Lung (tissue), 17 donors: ENCODE measurements at places on chromosomes 2 and 18. TPM values are rescaled to one million over a fixed set of nuclear protein-coding genes. Genes with fewer than 3 reads are reported as not detected.

DNA sequence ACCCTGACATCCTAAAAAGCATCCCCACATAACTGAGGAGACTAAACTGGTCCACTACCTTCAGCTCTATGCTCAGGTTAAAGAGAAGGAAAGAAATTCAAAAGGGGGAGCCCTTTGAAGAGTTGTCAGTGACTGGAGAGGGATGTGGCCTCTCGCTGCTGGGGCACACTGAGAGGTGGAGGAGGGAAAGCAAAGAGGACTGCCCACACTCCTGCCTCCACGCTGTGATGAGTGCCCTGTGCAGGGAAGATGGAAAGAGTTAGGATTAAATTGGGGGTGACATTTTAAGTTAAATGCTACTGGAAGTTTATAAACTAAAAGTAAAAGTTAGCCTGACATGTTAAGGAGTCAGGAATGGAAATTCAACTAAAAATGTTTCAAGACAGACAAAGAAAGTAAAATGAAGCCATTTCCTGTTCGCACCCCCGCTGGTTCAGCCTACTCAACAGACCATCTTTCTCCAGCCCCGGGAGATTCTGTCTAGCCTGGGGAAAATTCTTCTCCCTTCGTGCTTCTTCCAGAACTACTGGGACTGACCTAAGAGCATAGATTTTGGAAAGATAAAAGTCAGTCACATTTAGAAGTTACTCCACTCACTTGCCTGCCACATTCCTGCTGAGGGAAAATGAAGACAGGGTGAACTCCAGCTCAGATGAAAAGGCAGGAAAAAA is 17.8 kb upstream of the INO80C start:
- DNase-seq, result no peak

DNA sequence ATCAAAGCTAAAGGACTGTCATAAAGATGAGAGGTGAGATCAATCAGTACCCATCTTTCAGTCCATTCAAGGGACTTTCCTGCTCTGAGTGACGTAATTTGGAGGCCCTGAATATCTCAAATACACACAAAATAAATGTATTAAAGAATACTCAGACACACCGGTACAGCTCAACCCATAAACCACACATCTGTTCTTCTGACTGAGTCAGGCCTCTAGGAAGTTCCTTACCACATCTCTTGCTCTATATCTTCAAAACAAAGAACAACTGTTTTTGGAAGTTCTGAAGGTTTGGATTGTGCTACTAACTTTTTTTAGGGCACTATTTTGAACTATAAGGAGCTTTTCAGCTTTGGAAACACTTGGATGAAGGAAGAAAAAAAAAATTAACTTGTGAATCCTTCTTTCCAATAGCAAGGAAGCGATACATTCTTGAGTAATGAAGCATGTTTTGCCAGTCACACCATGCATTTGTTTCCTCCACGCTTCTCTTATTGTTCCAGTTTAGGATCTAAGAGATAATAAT is 866.5 kb upstream of the VRK2 start:
- DNase-seq, result no peak

GRCh38 chr2:240439698-240440151 is 4.3 kb downstream of the GPC1 start:
- DNase-seq, result no peak

DNA sequence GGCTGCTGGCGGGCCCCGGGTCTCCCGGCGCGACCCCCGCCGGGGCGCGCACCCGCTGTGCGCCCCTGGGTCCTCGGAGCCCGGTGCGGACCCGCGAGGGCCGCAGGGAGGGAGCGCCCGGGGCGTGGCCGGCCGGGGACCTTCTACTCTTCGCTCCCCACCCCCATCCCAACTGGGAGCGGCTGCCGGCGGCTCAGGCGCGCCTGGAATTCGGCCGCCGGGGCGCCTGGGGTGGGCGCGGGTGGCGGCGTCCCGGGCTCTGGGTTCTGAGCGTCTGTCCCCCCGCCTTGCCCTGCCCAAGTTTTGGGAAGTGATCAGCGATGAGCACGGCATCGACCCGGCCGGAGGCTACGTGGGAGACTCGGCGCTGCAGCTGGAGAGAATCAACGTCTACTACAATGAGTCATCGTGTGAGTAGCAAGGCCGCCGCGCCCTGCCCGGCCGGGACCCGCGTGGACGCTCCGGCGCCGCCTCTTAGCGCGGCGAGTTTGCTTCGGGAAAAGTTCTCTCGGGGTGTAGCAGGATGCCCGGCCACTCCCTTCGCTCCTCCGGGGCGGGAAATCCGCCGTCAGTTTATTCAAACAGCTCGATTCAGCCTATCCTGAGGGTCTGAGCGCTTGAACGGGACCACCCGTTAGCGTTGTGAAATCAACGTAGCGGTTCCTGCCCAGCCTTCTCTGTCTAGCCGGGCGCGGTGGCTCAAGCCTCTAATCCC is 502 bp downstream of the TUBB6 start:
- DNase-seq, result peak; percentile 92

GRCh38 chr2:157789933-157790511 is 86.1 kb downstream of the ACVR1 start:
- peak; percentile 20 for DNase-seq

DNA sequence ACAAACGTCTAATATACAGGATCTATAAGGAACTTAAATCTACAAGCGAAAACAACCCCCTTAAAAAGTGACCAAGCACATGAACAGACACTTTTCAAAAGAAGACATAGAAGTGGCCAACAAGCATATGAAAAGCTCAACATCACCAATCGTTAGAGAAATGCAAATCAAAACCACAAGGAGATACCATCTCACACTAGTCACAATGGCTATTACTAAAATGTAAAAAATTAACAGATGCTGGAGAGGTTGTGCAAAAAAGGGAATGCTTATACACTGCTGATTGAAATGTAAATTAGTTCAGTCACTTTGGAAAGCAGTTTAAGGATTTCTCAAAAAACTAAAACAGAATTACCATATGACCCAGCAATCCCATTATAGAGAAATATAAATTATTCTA is 1148.5 kb upstream of the FAM98A start:
- no peak for DNase-seq

GRCh38 chr18:26425148-26425531 is 123.2 kb downstream of the KCTD1 start:
- DNase-seq, result no peak

DNA sequence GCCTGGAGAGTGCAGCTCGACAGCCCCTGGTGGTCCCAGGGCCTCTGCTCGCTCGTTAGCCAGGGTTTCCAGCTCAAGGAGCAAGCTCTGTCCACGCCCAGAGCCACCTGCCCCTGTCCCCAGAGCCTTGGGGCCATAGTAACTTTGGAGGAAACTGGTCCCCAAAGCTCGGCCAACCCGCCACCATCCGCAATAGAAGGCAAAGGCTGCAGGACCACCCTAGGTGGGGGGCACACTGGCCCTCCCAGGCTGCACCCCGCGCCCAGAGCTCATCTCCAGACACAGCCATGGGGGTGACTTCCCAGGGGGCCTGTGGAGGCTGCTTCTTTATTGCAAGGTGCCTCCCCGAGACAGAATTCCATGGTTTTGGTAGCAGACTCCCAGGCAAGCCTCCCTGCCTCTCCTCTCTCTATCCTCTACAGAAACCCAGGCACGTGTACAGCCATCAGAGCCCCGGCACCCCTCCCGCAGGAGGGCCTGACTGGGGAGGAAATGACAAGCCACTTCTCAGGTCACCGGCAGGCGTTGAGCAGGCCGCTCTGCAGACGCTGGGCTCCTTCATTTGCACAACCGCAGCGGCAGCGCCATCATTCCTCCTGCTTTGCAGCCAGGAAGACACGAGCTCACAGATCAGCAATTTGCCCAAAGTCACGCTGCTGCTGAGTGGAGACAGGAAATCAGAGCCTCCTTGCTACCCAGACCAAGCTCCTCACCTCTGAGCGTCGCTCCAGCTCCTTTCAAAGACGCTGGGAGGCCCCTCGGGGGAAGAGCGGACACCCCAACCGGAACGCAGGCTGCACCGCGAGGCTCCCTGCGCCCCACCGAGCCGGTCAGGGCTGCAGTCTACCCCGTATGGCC is 80.2 kb downstream of the NDUFA10 start:
- peak; percentile 54 for DNase-seq

GRCh38 chr2:222212571-222212970 is 86.2 kb downstream of the PAX3 start:
- no peak for DNase-seq

- no peak for DNase-seq
These were observed 43.6 kb downstream of the MDH1 start for GRCh38 chr2:63632382-63632781.

DNA sequence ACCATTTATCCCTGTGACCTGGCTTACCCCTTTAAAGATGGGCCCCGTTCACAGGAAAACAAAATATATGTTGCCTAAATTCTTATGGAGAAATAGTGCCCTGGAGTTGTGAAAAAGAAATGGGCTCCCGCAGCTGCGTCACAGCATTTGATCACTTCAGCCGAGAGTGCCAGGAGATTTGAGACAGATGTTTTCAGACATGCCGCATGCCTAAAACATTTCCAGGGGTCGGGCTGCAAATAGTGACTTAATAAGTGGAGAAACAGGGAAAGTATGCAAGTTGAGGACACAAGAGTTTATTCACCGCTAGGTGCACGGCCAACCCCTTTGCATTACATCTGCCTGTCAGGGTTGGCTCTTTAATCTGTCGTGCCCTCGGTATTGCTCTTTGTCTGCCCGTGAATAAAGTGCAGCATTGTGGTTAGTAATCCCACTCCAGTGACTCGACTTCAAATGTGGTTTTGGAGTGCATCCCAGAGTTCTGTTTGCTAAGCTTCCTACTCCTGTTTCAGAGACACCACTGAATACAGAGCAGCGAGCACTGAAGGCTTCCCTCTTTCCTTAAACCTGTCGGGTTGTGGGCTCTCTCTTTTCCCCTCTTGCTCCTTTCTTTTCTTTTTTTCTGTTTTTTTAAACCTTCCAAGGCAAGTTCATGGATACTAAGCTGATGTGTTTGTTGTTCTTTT is 187.5 kb downstream of the LTBP1 start:
- DNase-seq, result peak; percentile 99

GRCh38 chr2:7795778-7796563 is 878.8 kb downstream of the RNF144A start:
- DNase-seq, result peak; percentile 51

DNA sequence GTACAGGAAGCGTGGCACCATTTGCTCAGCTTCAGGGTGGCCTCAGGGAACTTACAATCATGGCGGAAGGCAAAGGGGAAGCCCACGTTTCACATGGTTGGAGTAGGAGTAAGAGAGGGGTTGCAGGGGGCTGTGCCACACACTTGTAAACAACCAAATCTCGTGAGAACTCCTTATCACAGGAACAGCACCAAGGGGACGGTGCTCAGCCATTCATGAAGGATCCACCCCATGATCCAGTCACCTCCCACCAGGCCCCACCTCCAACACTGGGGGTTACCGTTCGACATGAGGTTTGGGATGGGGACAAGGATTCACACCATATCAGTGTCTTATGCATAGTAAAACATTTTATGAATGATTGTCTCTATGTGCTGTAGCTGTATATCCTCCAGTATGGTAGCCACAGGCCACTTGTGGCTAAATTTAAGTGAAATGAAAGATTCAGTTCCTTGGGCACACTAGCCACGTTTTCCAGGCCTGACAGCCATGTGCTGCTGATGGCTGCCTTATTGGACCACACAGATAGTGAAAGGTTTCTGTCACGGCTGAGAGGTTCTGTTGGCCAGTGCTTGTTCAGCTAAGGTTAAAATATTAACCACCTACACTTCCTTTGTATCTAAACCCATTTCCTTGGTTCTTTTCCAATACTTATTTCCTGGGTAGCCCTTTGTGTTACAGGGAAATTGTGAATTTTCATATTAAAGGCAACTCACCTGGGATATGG is 77.3 kb downstream of the AGAP1 start:
- DNase-seq, result no peak

The PJVK gene
- total RNA-seq, result 4.0 TPM

The ASB18 gene
- total RNA-seq, result not detected

The ALPI gene
- not detected for total RNA-seq

The PLGLB2 gene
- 5.6 TPM for total RNA-seq

The ANKRD39 gene
- 7.4 TPM for total RNA-seq
